ENCODE measurements at places on chromosomes 7 and 10.
A peak's percentile ranks its signal among the peaks of the same experiment; 100 is the strongest.

- DNase-seq, result no peak
These were observed 75.4 kb downstream of the PLXNA4 start for GRCh38 chr7:132500727-132501440.

DNA sequence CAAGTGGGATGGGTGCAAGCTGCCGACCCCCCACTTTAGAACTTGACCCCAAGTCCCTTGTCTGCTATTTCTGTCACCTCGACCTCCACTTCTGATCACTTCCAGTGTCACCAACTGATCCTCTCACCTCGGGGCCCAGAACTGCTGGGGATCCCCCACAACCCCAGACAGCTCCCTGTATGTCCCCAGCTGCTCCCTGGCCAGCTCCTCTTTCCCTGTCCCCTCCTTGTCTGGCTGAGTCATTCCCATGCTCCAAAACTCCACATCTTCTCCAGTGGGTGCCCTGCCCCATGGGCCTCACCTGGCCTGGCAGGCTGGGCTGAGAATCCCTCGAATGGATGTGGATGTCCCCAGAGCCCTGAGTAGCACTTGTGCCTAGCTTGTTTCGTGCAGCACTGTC, 154.3 kb upstream of the PCBD1 start:
- DNase-seq, result no peak

DNA sequence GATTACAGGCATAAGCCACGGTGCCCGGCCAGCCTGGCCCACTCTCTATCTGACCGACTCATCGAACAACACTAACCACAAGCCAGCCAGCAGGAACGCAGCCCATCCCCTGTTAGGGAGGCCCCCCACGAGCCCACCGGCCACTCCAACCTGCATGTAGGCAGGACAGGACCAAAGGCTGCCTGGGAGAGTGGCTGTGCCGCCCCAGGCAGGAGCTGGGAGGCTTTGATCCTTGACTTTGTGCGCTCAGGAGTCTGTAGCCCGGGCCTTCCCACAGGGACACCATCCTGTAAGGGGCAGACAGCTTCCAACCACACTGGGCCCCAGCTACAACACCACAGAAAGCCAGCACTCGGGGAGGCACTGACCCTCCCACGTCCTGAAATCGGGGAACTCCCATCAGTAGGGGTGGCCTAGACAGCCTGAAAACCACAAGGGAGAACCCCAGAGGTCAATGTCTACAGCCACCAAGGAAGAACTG, 29.4 kb downstream of the GRID1 start:
- DNase-seq, result no peak

GRCh38 chr10:69955897-69956740, 96.5 kb upstream of the MACROH2A2 start:
- no peak for DNase-seq

DNA sequence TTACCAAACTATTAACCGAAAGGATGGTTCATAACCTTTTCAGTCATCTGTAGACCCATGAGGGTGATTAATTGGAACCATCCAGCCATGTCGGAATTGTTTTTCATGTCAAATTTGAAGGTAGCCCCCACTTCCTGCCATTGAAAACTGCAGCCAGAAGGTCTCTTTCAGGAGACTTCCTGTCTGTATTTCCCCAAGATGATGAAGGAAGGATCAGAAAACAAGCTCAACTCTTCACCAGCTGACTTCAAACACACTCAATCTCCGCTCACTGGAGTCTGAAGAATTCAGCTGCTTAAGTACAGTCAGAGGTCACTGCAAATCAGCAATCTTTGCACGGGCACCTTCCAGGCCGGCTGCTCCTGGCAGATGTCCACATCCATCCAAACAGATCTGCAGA, 291.7 kb upstream of the NPVF start:
- no peak for DNase-seq

- DNase-seq, result no peak
These were observed 395.6 kb downstream of the TNS3 start for GRCh38 chr7:47186316-47186715.

DNA sequence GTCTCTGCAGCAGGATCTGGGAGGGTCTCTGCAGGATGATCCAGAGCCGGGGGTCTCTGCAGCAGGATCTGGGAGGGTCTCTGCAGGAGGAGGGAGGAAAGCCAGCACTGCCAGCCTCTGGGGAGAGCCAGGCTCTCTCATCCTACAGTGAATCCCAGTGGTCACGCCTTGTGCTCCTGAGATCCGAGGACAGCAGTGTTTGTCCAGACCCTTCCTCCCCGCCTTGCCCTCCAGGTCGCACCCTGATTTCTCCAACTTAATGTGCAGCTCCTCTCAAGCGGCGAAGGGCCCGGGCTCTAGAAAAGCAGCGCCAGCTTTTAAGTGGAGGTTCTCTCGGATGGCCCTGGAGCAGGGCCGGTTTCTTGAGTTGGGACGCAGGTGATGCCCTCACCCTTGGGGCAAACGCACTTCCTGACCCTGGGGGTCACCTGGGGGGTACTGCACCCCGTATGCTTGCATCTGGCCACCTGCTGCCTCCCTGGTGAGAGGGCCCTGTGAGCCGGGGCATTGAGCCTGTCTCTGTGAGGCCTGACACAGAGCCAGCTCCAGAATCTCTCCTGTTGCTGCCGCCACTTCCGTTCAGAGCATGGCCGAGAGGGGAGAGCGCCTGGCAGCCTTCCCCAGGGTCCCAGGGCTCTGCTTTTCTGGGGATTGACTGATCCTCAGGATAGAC, 111.6 kb downstream of the ACTR3B start:
- DNase-seq, result no peak

- DNase-seq, result no peak
These were observed 5.4 kb downstream of the PRF1 start for GRCh38 chr10:70596860-70597809.

- DNase-seq, result no peak
These were observed 23.4 kb downstream of the UNC5B start for GRCh38 chr10:71235808-71236207.

GRCh38 chr7:102004229-102004628, 186.8 kb downstream of the CUX1 start:
- DNase-seq, result no peak

- no peak for DNase-seq
These were observed 43.6 kb downstream of the PDGFA start for GRCh38 chr7:475951-476441.

- no peak for DNase-seq
These were observed 518.8 kb downstream of the CNTNAP2 start for GRCh38 chr7:146635205-146636032.

GRCh38 chr7:41617987-41618386, 84.9 kb downstream of the INHBA start:
- no peak for DNase-seq

DNA sequence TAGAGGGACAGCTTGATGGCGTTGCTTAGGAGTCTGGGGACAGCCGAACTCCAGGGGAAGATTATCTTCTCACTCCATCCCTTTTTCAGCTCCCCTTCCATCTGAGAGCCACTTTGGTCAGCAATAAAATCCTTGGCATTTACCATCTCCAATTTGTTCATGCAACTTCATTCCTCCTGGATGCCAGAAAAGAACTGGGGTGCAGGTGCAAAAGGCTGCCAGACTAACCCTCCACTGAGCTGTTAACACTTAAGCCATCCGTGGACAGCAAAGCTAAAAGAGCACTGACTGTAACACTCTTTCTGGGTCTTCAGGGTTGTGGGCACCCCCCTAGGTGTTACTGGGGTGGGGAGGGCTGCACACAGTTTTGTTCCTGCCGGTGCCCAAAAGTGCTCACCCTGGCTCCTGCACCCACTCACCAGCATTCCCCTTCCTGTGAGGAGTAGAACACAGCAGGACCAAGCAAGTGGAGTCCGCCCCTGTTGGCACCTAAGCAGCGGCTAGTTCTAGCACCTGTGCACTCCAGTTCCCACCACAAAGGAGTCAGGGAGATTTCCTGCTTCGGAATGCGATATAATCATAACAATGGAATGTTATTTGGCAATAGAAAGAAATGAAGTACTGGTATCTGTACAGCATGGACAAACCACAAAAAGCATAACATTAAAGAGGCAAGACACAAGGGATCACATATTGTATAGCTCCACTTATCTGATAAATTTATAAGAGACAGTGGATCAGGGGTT, 95.1 kb downstream of the NPY start:
- peak; percentile 41 for DNase-seq

DNA sequence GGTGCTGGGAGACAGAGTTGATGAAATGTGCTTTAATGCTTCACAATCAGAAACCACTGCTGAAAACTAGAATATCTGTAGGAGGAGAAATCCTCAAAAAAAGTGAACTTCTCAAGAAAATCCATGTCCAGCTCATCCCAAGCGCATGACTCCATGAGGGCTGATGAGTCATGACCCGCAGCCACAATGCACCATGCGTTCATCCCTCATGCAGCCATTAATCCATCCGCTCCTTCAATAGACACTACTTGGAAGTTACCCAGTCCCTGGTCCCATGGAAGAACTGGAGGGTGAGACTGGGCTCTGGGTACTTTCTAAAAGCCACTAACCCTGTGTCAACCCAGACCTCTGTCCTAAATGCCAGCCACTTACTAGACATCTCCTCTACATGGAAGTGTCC, 24.4 kb downstream of the TMEM273 start:
- DNase-seq, result no peak

GRCh38 chr10:59589796-59590195, 119.9 kb downstream of the SLC16A9 start:
- no peak for DNase-seq

GRCh38 chr7:155477476-155477875, 19.5 kb downstream of the EN2 start:
- DNase-seq, result no peak

DNA sequence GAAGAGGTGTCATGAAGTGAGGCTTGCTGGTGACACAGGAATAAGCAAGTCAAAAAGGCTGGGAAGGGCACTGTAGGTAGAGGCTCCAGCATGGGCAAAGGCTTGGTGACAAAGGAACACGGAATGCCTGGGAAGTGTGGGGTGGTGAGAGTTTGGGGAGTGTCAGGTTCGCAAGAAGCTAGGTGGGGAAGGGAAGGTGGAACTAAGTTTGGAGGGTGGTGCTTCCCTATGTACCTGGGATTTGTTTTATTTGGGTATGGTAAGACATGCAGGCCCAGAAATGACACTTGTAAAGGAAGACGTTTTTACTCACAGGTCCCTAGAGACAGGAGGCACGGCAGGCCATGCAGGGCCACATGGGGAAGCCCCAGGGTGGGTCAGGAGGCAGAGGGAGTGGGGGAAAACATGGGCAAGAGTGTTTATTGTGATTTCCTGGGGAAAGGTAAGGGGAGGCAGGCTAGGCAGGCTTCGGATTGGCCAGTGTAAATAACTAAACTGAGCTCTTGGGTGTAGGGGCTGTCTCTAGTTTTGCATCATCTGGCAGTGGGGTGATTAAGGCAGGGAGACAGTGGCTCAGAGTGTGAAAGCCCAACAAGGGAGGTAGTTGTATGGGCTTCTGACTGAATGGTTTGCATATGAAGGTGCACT, 52.1 kb downstream of the SH2D4B start:
- DNase-seq, result no peak

DNA sequence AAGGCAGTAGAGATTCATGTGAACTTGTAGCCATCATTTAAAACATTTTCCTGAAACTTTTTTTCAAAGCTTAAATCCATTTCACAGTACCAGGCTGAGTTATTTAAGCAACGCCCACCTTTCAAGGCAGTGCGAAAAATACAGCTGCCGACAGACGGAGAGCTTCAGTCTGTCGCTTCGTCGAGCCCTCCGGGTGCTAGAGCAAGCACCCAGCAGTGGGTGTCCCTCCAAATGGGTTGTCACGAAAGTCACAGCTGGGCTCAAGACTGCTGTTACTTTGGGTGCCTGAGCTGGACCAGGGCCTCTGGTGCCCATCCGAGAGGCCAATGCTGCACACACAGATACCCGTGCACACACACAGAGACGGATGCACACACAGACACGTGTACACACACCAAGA, 135.6 kb downstream of the TCERG1L start:
- DNase-seq, result no peak
